ENCODE measurements at places on chromosomes 16 and 17.

GRCh38 chr17:57609125-57609877, 135.8 kb downstream of the CCDC182 start:
- no peak for DNase-seq

DNA sequence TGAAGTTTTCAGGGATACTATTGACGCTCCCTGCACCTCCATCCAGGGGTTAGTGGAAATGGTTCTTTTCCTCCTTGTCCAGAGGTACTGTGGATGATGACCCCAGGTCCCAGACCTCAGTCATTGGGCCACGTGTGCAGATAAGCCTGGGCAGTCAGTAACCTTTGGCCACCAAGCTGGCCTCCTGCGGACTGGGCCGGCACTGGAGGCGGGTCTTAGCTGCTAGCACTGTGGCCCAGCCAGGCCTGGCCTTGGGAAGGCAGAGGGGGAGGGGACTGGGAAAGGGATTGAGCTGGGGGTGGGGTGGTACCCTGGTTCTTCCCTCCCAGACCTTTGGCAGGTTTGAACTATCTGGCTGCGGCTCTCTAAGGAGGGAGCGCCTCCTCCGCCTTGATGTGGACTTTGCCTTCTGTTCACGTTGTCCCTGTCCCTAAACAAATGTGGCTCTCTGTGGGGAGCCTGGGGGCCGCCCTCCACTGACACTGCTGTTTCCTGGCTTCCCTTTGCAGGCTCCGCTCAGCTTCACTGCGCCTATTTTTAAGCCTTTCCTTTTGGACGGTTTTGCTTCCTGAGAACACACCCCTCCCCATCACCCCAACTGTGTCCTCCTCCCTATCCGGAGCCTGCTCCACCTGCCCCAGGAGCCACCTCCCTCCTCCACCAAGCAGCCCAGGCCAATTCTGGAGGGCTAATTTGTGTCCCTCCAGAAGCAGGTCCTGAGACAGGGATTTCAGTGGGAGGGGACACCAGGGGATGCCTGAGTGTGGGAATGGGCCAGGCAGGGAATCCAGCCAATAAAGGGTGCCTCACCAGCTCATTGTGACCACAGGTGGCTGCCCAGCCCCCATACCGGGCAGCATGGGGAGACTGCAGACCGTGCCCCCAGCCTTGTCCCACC, 251.9 kb downstream of the SEC14L1 start:
- no peak for DNase-seq

DNA sequence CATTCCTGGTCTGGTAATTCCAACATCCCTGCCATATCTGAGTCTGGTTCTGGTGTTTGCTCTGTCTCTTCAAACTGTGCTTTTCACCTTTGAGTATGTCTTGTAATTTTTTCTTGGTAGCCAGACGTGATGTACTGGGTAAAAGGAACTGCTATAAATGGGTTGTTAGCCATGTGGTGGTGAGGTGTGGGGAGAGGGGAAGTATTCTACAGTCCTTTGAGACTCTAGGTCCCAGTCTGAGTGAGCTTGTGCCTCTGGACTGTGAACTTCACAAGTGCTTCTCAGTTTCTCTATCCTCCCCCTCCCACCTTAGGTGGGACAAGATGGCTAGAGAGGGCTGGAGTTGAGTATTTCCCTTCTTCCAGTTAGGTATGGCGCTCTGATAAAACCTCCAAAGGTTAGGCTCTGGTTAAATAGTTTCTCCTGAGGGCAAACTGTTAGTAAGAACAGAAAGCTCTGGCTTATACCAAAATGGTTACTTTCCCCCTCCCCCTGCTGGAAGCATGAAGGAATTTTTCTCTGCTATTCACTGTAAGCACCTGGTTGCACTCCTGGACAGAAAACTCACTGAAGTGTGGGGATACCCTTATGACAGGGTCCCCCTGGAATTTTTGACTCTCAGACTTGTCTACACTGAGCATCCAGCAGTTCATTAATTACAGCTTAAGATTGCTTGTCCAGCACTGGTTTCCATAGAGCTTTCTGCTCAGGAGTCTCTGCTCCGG, 87.8 kb downstream of the MARCHF10 start:
- no peak for DNase-seq

GRCh38 chr17:82587234-82588086, 60.8 kb downstream of the WDR45B start:
- no peak for DNase-seq

- DNase-seq = no peak
These were observed 25.0 kb upstream of the GNG13 start for GRCh38 chr16:825341-826061.

DNA sequence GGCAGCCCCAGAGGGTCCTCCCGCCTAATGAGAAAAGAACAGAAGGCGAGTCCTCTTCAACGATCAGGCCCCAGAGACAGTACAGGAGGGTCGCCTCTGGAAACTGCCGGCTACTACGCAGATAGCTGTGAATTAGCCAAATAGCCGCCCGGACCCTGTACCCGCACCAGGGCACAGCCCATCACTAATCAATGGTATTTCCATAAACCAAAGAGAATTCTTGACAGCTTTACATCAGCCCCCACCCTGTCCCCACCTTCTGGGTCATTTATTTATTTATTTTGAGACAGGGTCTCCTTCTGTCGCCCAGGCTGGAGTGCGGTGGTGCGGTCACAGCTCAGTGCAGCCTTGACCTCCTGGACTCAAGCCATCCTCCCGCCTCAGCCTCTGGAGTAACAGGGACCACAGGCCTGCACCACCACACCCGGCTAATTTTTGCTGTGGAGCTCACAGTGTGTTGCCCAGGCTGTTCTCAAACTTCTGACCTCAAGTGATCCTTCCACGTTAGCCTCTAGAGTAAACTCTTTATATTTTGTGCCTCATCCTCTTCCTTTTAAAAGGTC, 805 bp upstream of the CLCN7 start:
- no peak for DNase-seq

DNA sequence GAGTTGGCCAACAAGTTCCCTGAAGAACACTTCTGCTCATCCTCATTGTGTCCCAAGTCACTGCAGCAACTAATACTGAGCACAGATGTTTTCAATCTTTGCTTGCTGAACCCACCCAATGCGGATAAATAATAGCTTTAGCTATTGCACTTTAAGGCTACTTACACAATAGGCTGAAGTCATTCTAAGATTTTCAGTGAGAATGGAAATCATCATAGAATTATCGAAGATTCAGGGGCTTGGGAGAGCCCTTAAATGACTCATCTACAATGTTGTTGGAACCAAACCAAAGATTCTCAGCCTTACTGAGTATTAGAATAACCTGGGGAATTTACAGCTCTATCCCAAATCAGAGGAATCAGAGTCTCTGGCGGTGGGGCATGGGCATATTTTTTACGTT, 51.2 kb downstream of the SYCE1L start:
- DNase-seq = no peak

GRCh38 chr17:77476931-77477805, 336.4 kb downstream of the SEC14L1 start:
- no peak for DNase-seq

- no peak for DNase-seq
These were observed 12.9 kb downstream of the HEATR6 start for GRCh38 chr17:60065867-60066266.

DNA sequence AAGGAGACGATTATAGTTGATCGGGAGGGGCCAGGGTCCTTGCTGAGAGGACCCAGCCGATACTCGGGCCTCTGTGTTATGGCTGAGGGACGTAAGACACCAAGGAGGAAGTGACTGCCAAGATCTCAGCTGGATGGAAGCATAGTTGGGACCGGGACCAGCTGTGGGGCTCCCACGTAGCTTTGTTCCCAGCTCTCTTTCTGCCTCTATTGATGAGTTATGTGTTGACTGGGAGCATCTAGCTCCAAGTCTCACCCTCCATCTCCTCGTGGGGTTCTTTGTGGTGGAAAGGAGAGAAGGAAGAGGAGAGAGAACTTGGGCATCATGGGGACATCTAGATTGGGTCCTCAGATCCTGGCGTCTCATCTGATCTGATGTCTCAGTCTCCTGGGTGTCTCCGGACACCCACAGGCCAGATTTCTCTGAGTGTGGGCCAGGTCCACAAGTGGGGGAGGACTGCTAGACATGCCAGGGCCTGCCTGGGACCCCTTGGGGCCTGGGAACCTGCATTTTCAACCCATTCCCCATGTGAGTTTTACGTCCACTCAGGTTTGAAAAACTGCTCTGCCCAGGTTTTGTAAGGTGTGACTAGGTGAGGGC, 1.0 kb downstream of the MGRN1 start:
- no peak for DNase-seq

GRCh38 chr16:63442246-63442645, 1406.0 kb upstream of the CDH8 start:
- DNase-seq = no peak

DNA sequence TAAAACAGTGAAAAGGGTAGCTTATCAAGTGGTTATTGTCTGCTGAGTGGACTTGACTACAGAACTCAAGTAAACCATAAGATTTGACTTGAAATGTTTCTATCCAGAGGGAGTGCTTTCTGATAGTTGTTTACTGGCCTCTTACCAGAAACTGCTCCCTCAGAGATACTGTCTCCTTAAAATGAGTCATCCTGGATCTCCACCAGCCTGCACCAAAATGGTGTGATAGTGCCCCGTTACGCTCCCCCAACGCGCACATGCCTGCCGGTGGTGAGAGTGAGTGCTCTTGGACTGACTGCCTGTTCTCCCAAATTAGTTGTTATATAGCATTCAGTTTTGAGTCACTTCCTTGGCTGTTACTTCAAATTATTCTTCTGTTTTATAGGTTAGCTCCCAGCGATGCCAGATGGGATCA, 22.9 kb downstream of the PRCD start:
- no peak for DNase-seq

GRCh38 chr16:47873434-47873833, 282.4 kb downstream of the ABCC12 start:
- no peak for DNase-seq

GRCh38 chr17:42270596-42270995, 5.6 kb downstream of the STAT5B start:
- DNase-seq = no peak

GRCh38 chr16:85372627-85373372, 240.3 kb upstream of the GSE1 start:
- no peak for DNase-seq

DNA sequence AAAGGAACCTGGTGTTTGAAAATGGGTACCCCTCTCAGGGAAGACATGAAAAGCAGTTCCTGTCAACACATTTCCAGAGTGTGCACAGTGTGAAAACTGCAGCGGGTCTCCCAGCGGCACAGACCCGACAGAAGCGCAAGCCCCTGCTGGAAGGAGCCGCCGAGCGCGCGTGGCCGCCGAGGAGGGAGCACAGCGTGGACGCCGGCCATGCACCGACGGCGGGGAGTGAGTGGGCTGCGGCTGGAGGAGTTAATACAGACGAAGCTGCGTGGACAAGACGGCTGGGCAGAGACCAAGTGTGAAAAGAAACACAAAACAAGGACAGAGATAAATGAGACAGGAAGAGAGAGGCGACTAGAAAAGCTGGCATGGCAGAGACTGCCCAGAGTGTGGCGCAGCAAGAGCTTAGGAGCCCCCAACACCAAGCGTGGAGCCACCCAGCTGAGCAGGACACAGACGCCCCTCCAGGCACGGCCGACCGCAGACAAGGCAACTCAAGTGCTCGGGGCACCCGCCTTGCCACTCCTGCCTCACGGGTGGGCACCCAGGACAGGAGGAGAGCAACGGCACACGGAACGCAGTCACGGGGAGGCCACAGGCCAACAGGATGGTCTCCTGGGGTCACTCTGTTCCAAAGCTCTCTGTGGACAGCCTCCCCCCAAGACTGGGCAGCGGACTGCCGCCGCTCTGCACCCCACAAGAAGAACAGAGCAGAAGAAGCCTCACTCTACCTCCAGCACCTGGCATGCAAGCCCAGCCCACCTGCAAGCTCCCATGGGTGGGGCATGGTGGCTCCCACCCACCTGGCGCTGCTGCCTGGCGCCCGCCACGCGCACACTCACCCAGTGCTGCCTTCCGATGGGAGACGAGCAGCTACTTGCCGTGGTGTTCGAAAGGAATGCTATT, 16.5 kb downstream of the SLC16A3 start:
- DNase-seq = no peak

DNA sequence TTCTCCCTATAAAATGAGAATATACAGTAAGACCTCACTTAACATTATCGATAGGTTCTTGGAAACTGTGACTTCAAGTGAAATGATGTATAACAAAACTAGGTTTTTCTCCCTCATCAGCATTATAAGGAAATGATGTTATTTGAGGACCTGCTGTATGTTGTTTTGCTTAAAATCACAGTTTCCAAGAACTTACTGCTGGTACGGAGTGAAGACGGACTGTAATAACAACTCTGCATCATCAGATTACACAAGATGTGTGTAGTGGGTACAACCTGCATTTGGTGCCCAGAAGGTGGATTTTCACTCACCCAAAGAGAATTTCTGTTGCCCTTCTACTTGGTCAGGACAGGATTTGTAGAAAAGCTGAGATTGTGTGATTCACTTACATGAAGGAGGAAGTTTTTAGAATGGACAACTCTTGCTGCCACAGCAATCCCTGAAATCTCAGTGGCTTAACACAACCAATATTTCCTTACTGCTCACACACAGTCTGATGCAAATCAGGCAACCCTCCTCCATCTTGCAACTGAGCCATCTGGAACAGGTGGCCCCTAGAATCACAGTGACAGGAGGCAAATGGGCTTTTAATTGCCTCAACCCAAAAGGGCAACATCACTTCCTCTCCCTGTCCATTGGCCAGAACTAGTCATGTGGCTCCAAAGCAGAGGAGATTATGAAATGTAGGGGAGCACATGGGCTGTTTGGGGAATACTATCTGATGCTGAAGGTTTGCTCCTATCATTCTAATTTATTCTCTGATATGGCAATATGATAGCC, 67.6 kb upstream of the CACNG5 start:
- DNase-seq = no peak

Data from activated T-helper 1 cell treated with anti-CD3 and anti-CD28 coated beads, Interleukin-2, amount 50 U/mL, for 16 hours (primary cell).